ENCODE measurements at places on chromosomes 3 and 15.

DNA sequence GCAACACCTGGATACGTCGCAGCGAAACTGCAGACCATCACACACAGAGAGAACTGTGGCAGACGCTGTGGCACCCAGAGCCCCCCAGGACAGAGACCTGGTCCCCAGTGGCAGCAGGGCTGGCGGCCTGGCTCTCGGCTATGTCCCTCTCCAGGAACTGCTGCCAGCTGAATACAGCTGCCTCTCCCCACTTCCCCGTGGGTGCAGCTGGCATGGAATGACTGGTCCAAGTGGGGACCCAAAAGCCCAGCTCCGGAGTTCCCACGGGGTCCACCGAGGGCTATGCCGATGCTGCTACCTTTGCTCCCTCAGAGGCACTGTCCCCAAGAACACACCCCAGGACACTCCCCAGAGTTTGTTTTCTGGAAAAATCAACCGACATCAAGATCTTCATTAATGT is 67.8 kb upstream of the GATA2 start:
- no peak for DNase-seq

GRCh38 chr3:160758929-160759577 is 3.0 kb downstream of the PPM1L start:
- DNase-seq = no peak

DNA sequence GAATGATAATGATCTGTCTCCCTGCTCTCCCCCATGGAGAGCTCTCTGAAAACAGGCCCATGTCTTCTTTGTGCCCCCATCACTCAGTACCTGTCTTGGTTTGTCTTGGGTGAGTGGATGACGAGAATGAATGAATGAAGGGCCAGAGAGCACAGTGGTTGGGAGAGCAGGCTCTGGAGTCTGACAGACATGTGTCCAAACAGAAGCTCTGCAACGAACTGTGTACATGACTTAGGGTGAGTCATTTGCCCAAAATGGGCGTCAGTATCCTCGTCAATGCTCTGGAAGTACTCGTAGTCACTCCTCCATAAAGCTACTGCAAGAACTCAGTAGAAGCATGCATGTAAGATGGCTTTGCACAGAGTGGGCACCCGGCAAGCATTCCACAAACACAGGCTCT is 170.2 kb upstream of the TLE3 start:
- DNase-seq = no peak

- no peak for DNase-seq
Measured at GRCh38 chr15:35540885-35541284, 5.1 kb downstream of the DPH6 start.

DNA sequence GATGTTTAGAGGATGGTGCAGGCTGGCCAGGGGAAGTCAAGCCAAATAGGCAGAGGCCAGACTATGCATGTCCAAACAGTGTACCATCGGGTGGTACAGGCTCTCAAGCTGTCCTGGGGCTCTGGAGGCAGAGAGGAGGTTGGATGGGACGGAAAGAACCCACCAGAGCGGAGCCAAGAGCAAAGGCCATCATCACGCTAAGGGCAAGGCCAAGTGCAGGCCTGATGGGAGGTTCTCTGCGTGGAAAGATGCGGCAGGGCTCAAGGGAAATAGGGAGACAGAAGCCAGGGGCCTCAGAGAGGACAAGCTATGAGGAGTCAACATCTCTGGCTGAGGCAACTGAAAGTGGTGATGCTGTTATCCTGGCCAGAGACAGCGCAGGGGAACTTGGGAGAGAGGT is 102.7 kb downstream of the ASB7 start:
- DNase-seq = no peak

DNA sequence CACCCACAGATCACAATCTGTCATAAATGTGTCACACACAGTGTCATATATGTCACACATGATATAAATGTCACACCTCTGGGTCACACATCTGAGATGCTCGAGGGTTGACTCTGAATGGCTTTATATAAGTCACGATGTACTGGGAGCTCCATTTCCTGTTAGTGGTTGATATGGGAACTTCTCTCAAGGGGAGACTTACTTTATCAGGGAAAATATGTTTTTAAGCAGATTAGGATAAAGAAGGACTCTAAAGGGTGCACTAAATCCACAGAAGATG is 83.9 kb upstream of the MEF2A start:
- no peak for DNase-seq

GRCh38 chr3:21754839-21755238 is 3.8 kb upstream of the ZNF385D start:
- DNase-seq = no peak

GRCh38 chr15:91668370-91668769 is 185.1 kb upstream of the SLCO3A1 start:
- DNase-seq = no peak

DNA sequence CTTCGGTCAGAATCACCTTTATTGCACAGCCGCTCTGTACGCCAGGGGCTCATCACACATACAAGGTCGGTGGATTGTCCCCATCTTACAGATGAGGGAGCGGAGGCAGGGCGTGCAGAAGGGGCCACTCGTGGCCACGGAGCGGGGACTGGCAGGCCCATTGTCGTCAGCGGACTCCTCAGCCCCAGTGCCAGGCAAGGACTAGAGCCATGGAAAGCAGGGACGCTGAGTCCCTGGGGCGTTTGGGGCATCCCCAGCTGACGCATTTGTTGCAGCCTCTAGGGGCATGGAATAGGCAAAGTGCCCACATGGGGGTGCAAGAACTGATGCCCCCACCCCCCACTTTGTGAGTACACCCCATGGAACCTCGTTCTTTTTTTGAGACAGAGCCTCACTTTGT is 29.8 kb upstream of the FURIN start:
- no peak for DNase-seq

DNA sequence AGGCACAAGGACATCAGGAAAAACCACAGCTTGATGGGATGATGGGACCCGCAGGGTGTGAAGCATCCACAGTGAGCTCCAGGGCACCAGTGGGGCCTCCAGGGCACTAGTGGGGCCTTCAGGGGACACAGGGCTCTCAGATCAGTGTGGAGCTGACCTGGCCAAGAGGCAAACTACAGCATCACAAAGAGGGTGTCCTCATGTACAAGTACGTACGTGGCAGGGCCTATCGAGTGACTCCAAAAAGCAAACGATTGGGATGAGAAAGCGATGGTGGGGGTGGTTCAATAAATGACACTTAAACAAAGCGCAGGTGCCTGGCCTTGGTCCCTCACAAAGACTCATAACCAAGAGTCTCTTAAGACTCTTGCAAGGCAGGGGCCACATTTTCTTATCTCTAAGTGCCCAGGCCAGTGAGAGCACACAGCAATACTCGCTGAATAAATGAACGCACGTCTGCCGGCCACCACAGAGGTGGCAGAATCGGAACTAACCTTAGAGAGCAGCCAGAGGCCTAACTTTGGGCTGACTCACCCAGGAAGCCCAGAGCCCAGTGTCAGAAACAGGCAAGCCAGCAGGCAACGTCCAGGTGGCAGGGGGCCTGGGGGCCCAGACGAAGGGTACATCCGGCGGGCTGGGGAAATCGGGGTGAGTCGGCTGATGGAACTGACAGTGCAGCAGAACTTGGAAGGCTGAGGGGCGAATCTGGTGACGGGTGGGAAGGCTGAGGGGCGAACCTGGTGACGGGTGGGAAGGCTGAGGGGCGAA is 8.7 kb downstream of the PCSK6 start:
- no peak for DNase-seq

DNA sequence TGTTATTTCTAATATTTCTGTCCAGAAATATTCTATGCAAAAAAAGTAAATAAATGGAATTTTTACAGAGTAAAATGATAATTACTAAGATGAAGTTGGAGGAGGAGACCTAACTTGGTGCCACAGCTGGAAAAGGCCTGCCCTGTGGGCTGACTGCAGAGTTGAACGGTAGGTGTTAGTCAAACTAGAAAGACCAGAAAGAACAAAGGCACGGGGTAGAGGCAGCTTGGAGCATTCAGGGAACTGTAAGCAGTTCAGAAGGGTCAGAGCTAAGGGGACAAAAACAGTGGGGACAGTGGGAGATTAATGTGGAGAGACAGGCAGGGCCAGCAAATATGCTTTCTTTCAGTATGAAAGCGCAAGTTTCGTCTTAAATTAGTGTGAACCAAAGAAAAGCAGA is 39.3 kb upstream of the PTPRG start:
- DNase-seq = no peak

DNA sequence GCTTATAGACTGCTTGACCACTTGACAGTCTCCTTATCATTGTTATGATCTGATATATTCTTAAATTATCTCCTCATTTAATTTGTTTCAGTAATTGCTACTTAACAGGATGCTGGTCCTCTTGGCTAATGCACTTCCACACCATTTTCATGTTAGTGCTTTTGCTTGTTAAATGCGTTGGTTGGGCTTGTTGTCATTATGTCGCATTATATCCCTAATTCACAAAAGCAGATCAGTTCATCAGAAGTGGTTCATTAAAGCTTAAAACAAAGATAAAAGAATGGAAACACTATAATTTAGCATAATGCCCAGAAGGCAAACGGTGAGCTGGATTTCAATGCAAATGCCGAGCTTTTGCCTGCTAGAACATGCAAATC is 17.1 kb upstream of the EHHADH start:
- DNase-seq = no peak

- peak; percentile 37 for DNase-seq
Measured at GRCh38 chr3:139427283-139428060, 38.0 kb upstream of the COPB2 start.

DNA sequence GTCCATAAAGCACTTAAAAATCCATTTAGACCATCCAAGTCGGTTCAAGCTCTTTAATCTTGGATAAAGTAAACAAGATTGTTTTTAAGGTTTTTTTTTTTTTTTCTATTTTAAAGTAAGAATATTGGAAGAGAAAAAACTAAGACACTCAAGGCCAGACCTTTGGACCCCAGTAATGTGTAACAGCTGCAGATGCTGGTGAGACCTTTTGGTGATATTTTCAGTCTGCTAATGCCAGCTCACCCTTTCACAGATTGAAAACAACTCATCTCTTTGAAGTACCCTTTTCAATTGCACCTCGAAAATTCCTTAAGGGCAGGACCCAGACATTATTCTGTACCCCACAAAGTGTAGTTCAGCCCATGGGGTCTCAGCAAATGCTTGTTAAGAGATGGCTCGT is 260.7 kb upstream of the CTNNB1 start:
- DNase-seq = no peak

DNA sequence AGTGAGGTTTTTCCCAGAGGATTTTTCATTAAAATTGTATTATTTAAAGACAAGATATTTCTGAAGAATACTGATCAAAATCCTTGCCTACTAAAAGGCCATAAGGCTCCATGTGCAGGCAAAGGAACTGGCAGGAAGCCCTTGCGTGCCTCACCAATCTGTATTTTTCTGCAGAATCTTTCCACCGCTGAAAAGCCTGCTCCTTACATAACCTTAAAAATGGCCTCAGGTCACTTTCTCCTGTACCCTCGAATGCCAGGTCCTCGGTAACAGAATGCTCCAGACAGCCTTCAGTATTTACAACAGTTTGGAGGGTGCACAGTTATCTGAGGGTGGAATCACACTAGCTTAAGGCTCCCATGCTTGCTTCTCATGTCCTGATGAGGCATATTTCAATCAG is 3.2 kb downstream of the MORC1 start:
- DNase-seq = no peak

DNA sequence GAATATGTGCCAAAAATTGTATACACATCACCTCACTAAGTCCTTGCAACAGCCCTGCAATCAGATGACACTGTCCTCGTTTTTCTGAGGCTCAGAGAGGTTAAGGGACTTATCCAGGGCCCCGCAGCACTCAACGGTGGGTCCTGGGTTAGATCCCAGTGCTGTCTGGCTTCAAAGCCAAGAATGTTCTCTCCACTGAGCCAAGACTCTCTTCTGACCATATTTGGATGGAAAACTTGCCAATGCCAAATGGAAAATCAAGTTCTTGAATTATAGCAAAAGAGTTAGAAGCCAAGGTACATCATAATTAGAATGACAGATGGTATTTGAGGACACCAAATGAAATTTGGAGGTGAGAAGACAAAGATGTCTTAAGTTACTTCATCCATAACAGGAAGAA is 75.9 kb downstream of the NCEH1 start:
- no peak for DNase-seq

Data from H54 (cell line).